ENCODE measurements at places on chromosomes 3 and 15.

DNA sequence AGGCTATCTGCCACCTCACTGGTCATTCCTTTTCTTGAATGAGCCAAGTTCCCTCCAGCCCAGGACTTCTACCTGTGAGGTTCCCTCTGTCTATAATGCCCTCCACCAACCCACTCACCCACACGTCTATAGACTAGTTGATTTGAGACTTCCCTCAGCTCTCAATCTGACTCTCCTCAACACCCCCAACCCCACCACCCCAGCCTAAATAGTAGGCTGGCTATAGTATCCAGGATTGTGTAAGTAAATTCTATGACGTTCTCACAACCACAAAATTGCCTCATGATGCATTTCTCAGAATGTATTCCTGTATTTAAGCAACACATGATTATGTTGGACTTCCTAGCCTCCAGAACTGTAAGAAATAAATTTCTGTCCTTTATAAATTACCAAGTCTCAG lies 2.2 kb downstream of the PLSCR1 start:
- DNase-seq = no peak

GRCh38 chr3:142615171-142615570 lies 19.0 kb downstream of the PLS1 start:
- no peak for DNase-seq

DNA sequence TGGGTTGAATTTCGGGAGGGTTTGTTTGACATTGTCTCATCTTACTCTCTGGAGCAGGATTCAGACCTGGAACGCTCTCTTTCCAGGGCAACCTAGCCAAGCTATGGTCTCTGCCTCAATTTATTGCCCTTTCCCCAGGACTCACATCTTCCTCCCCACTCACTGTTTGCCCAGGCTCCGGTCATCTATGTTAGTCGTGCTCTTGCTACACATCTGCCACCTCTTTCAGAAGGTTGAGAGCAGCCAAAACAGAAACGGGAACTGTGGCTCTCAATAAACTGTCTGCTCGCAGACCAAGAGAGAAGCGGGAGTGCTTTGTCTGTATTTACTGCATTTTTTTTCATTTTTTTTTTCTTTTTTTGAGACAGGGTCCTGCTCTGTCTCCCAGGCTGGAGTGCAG lies 81.6 kb downstream of the ST6GAL1 start:
- no peak for DNase-seq

- DNase-seq = no peak
Observed at GRCh38 chr3:55000953-55001352, 73.1 kb upstream of the LRTM1 start.

DNA sequence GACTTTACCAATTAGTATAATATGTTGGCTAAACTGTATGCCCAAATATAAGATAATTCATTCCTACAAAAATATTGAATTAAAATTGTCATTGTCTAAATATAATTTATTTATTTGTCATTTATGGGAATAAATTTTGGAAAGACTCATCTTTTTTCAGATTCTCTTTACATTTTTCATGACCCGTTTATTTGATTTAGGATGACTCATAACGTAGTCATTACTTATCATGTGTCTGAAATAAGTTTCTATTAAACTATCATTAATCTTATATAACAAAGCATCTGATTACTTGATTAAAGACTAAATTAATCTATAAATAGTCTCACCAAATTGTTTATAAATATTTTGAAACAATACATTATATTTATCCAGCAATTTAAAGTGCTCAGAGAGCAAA lies 516.6 kb downstream of the CADM2 start:
- no peak for DNase-seq

- no peak for DNase-seq
Observed at GRCh38 chr3:195258449-195259153, 12.4 kb downstream of the XXYLT1 start.

DNA sequence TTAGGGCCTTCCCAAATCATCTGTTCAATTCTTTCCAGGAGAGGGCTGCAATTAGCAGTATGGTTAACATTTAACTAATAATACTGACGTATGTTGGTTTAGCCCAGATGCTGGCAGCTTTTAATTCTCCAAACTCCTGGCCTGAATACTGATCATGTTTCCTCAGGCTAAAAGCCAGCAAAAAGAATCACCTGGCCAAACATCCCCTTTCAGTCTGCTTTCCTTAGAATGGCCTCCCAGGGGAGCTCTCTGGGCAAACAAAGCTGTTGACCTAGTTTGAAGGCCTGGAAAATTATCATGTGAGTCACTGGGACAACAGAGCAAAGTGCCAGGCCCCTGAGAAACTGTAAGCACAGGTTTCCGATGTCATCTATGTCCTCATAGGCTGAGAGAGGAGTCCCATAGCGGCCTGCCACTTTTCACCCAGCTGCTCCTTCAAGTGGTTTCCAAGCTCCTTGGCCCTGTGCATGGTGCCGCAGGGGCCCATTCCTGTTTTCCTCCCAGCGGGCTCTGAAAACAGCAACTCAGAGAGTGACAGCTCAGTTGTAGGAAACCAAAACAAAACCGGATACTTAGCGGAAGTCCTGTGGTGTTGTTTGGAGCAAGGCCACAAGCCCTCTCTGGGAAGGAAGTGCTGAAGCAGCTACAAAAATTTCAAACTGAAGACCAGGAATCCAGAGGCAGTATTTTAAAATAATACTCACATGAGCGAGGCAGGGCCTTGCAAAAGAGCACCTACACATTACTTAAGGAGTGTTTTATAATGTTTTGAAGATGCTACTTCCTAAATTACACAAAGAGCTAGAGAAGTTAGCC lies 36.5 kb upstream of the RAB11A start:
- peak; percentile 25 for DNase-seq

DNA sequence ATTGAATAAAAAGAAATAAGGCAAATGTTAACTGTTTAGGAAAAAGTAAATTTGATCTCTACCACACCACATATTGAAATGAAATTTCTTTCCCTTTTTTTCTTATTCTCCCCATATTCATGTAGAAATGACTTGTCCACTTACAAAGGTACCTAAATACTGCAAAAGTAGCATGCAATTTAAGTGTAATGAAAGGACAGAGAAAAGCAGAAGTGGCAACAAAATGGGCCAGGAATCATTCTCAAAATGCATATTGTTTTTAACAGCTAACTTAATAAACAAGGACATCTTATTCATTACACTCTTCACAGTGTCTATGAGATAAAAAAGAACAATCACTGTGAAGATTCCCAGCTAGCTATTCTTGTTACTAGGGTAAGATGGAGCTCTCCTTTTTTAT lies 40.6 kb upstream of the FGF7 start:
- DNase-seq = no peak

DNA sequence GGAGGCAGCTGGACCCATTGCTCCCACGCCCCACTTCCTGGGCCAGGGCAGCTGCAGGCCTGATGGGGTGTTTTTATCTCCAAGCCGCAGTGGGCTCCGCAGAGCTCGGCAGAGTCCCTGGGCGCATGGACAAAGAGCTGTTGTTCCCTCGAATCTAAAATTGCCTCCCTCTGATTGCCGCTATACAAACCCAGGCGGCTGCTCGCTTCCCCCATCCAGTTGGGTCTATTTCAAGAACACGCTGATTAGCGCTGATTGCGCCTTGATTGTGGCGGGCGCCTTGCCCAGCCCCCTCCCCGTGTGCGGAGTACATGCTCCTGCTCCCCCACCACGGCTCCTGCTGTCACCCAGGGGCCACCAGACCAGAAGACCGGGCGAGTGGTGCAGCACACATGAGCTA lies 43.4 kb upstream of the SLC6A1 start:
- no peak for DNase-seq

- DNase-seq = no peak
Observed at GRCh38 chr3:71580636-71581456, 2.7 kb downstream of the FOXP1 start.

- DNase-seq = no peak
Observed at GRCh38 chr3:166388321-166388720, 551.1 kb upstream of the BCHE start.

DNA sequence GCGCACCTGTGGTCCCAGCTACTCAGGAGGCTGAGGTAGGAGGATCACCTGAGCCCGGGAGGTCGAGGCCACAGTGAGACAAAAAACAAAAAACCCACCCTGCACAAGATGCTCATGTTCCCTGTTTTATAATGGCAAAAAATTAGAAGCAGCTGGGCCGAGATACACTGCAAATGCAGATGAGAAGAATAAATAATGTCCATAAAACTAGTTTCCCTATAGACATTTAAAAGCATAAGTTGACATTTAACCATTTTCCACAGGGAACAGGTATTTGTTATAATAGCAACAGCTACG lies 537 bp upstream of the SCAP start:
- no peak for DNase-seq

DNA sequence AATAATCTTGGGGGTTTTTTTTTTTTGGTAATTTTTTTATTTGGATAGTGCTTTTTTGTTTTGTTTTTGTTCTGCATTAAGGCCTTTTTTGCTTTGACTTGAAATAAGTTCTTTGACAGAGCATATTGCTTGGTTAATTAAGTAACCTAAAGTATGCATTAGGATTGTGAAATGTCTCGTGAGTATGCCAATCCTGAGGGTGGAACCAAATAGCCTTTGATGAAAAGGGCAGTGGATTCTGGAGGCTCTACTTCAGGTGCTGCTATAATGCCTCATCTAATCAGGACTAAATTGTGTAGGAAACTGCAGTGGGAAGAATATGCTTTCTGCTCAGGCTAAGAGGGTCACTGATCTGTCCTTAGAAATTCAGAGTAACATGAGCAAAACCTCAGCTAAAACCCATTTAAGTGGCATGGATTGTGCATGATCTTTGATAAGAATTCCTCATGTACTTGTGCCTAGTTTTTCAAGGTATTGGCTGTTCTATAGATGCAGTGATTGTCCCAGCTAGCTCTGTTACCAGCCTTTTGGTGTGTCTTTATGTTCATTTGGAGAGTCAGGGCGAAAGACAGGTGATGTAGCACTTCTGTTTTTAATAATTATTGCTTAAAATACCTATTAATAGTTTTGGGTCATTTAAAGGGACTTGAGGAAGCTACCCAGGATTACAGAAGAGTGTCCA lies 15.4 kb downstream of the CDV3 start:
- DNase-seq = no peak

GRCh38 chr15:91950631-91951329 lies 97.3 kb downstream of the SLCO3A1 start:
- no peak for DNase-seq

DNA sequence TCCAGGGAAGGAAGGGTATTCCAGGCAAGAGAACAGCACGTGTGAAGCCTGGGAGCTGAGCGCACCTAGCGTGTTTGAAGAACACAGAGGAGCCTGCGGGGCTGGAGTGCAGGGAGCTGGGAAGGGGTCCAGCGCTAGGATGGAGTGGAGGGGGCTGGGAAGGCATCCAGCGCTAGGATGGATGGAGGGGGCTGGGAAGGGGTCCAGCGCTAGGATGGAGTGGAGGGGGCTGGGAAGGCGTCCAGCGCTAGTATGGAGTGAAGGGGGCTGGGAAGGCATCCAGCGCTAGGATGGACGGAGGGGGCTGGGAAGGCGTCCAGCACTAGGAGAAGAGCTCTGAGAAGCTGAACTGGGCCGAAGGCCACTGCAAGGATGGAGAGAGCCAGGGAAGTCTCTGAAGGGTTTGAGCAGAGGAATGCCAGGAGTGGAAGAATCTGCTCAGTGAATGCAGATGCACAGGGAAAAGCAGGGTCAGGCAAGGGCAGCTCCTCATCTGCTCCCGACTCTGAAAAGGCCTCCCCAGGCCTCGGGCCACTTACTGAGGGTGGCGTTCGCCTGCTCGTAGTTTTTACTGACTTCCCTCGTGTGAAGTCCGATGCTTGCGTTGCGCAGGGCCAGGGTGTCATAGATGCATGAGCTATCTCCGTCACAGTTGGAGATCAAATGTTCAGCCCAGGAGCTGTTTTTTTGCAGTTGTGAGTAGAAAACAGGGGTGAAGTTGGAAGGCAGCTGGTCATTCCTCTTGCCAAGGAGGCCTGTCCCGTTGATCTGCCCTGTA lies 39.8 kb downstream of the MUC20 start:
- DNase-seq = no peak

DNA sequence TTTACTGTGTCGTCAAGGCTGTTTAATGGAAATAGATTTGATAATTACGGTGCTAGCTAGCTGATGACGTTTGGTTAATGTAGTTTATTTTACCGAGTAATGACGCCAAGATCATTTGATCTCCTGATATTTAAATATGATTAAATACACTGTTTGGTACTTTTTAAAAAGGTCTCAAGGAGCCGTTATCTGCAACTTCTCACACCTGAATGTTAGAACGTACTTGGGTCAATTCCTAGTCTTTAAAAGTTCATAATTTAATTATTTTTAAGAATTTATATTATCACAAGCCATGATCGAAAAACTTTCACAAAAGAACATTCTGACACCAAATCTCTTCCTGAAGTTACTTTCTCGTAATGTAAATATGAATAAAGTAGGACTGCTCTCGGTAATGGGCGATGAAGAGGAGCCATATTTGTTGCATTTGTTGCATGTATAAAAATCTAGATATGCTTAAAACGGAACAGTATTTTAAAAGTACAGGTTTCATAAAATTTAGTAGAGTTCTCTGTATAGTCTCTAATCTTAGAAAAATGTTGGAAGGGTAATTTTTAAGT lies 16.2 kb upstream of the CHD2 start:
- no peak for DNase-seq

DNA sequence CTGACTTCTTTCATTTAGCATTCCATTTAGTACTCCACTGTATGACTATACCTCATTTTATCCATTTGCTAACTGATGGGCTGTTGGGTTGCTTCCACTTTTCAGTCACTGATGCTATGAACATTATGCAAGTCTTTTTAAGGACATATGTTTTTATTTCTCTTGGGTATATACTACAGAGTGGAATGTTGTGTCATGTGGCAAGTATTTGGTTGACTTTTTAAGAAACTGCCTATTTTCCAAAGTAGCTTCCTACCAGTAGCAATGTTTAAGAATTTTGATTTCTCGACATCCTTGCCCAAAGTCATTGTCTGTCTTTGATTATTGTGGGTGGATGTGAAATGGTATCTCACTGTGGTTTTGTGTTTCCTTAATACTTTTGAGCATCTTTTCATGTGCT lies 110.1 kb upstream of the TPM1 start:
- no peak for DNase-seq

GRCh38 chr3:13578251-13578650 lies 29.3 kb downstream of the FBLN2 start:
- no peak for DNase-seq

DNA sequence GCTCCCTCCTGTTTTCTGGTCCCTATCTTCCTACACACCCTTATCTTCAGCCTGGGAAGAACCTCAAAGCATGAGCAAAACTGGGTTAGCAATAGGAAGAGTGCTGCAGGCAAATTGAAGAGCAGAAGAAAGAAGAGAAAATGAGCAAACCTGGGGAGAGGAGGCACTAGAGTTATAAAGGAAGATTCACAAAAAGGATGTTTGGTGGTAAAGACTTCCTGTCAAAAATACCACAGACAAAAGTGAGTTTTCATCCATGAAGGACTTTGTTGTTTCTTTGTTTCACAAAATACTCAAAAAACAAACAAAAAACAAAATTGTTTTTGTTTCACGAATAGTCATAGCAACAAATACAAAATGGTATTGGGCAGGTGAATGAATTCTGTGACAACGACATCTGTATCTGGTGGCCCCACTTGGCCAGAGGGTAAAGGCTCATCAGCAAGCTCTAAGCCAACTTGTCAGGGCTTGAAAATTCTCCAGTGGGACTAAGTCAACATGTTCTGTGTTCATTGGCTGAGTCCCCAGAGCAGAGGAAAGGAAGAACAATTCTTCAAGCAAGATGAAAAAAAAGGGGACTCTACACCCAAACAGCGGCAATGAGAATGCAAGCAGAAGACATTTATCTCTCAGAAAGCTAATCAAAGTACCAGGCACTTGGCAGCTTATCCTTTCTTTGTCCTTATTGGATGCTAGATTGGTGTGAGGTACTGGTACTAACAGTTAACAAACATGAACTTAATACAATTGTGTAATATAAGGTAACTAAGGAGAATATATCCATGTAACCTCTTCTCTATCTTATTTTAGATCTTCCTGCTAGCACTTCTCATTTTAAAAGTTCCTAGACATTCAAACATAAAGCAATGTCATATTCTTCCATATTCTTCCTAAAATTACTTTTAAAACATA lies 9.7 kb downstream of the ATP8B4 start:
- DNase-seq = no peak
